ENCODE measurements at places on chromosomes 3 and 15.

GRCh38 chr3:11346416-11346815 is 74.2 kb downstream of the ATG7 start:
- ATAC-seq = no peak

GRCh38 chr3:184423561-184423960 is 43.7 kb downstream of the CHRD start:
- no peak for ATAC-seq

- no peak for ATAC-seq
Measured at GRCh38 chr3:66066963-66067617, 28.4 kb upstream of the MAGI1 start.

- no peak for ATAC-seq
Measured at GRCh38 chr3:99730870-99731269, 86.8 kb upstream of the CMSS1 start.

DNA sequence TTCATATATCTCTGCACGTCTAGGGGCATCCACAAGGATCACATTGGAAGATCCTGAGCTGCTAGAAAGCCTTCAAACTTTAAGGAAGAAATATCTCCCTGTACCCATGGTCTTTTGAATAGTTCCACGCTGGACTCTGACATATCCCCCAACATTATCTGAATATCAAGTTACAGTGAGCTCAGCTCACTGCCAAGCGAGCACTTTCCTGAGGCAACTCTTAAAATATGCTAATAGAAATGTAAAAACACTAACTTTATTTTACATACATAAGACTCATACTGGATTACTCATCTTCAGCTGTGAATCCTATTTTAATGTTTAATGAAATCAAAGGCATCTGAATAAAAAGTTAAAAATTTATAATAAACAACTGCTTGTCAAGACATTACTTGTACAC is 420.2 kb upstream of the CCDC54 start:
- no peak for ATAC-seq

- no peak for ATAC-seq
Measured at GRCh38 chr3:73228000-73228399, 166.5 kb downstream of the EBLN2 start.

DNA sequence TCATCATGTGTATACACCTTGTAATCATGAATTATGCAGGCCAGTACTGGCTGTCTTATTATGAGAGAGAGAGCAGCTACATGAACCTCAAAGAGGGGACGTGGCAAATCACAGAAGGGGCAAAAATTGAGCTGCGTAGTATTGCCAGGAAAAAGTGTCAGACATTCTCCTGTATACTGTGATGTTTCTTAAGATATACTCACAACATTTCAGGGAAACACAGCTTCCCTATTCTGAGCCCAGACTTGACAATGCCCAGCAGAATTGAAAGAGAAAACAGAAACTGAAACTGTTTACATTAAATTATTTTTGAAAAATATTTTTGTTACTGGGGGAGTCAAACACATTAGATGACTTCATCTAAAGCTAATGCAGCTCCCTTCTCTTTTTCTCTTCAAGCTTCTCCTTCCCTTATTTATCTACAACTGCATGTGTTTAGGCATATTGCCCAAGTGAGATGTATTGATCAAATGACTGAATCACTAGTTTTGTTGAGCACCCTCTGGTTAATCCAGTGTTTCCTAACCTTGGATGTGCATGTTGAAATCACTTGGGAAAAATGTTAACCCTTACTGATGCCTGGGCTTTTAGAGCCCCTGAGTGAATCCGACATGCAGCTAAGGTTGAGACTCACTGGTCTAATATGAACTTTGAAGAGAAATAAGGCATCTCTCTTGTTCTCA is 39.5 kb downstream of the CADPS start:
- no peak for ATAC-seq

- no peak for ATAC-seq
Measured at GRCh38 chr15:81863162-81863561, 182.7 kb downstream of the MEX3B start.

DNA sequence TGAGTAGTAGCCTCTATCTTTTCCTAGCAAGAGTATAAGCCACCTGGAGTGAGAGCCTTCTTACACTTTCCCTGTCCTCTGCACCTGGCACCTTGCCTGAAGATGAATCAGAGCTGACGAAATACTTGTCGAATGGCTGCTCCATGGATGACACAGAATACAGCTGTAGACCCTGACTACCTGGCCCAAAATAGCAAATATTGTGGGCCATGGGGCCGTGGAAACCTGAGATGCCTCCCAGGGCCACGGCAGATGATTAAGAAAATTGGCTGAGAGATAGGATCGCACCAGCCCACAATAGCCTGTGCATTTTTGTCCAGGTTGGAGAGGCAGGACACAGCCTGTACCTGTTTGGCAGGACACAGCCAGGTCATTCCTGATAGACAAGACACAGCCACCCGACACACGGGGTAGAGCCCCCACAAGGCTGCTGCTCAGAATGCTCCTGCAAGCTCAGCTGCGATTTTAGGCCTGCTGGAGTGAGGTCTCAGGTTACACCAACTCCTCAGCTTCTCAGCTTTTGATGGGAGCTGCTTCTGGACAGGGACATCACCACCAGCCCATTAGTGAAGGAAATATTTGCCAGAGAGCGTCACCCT is 22.9 kb upstream of the TPM1 start:
- no peak for ATAC-seq

DNA sequence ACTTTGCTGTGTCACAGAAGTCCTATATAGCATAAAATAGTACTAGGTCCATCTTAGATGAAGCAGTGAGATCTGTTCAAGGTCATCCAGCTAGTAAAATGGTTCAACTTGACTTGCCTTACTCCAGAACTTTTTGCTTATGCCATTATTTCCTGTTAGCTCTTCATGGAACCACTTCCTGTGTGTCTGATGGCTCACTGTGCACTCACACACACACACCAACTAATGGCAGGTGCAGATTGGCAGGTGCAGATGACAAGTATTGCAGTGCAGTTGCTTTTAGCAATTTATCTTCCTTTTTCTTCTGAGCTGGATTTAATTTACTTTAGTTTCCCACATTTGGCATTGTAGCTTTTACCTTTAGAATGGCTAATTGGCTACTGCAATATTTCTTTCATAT is 29.8 kb downstream of the GOLGA8S start:
- ATAC-seq = no peak

- ATAC-seq = no peak
Measured at GRCh38 chr3:123766193-123767008, 117.7 kb downstream of the MYLK start.

GRCh38 chr3:29759411-29760225 is 478.7 kb downstream of the RBMS3 start:
- ATAC-seq = no peak

- ATAC-seq = no peak
Measured at GRCh38 chr3:111531446-111531845, 10.6 kb upstream of the CD96 start.

DNA sequence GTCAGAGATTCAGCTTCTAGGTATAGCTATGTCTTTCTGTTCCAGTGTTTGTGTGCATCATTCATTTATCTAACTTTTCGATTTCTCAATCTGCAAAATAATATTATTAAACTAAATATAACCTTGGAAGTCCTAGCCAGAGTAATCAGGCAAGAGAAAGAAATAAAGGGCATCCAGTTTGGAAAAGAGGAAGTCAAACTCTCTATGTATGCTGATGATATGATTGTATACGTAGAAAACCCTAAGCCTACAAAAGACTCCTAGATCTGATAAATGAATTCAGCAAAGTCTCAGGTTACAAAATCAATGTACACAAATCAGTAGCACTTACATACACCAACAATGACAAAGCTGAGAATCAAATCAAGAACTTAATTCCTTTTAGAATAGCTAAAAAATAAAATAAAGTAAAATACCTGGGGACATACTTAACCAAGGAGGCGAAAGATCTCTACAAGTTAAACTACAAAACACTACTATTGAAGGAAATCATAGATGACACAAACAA is 718.2 kb downstream of the NTRK3 start:
- ATAC-seq = no peak

DNA sequence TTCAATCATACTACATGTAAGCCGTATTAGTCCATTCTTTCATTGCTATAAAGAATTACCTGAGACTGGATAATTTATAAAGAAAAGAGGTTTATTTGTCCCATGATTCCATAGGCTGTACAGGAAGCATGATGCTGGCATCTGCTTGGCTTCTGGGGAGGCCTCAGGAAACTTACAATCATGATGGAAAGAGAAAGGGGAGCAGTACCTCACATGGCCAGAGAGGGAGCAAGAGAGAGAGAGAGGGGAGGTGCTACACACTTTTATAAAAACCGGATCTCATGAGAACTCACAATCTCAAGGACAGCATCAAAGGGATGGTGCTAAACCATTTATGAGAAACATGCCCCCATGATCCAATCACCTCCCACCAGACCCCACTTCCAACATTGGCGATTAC is 14.3 kb upstream of the CLASP2 start:
- no peak for ATAC-seq

DNA sequence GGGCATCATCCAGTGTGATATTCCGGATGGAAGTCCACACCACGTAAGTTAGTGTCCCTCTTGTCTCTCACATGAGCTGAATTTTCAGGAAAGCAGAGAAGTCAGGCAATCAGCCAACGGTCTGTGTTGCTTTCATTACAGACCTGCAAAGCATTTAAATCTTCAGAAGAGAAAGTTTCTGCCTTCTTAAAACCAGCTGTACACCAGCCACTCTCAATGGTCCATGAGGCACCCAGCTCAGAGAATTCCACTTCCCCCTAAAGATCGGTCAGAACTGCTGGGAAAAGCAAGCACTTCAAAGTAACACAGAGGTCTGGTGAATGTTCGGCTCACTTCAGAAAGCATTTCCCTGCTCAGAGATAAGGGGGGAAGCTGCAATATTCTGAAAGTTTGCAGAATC is 903.7 kb downstream of the EPHA3 start:
- ATAC-seq = no peak

GRCh38 chr15:91944331-91944730 is 90.8 kb downstream of the SLCO3A1 start:
- ATAC-seq = no peak

- no peak for ATAC-seq
Measured at GRCh38 chr3:28947061-28947460, 333.8 kb upstream of the RBMS3 start.

- ATAC-seq = no peak
Measured at GRCh38 chr3:155639462-155640055, 105.3 kb downstream of the PLCH1 start.
